Ovary (tissue), 10 donors: ENCODE measurements at places on chromosomes 5 and 9.
A peak's percentile ranks its signal among the peaks of the same experiment; 100 is the strongest.

- no peak for DNase-seq
Observed at GRCh38 chr9:97895695-97896332, 26.5 kb downstream of the TRMO start.

DNA sequence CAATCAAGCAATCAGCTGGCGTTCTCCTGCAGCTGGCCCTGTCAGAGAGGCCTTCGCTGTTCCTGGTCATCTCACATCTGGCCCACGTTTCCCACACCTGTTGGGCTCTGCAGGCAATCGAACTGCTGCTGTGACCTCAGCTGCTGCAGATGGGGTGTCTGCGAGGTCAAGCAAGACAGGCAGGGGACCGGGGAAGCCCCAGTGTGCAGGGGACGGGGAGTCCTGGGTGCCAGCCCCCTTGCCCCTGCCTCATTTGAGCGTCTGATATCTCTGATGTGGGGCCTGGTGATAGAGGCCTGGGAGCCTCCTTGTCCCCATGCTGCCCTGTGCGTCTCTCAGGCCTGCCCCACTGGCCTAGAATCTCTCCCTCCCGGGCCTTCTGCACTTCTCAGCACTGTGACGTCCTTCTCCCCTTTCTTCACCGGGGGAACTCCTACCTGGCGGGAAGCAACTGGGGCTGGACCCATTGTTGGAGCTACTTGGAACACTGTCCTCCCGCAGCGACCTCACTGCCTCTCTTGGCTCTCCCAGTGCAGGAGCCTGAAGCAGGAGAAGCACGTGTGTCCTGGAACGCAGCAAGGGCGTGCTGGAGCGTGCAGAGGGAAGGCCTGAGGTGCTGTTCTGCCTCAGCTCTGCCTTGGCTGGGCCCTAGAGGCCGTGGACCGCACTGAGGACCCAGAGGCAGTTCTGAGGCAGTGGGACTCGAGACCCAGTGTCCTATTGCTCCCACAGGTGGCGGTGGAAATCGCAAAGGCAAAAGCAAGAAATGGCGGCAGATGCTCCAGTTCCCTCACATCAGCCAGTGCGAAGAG lies 3.9 kb downstream of the GRK6 start:
- no peak for DNase-seq

GRCh38 chr9:115671963-115672305 lies 481.7 kb upstream of the PAPPA start:
- DNase-seq: no peak

GRCh38 chr5:135999406-136000139 lies 29.2 kb upstream of the TGFBI start:
- DNase-seq: no peak

DNA sequence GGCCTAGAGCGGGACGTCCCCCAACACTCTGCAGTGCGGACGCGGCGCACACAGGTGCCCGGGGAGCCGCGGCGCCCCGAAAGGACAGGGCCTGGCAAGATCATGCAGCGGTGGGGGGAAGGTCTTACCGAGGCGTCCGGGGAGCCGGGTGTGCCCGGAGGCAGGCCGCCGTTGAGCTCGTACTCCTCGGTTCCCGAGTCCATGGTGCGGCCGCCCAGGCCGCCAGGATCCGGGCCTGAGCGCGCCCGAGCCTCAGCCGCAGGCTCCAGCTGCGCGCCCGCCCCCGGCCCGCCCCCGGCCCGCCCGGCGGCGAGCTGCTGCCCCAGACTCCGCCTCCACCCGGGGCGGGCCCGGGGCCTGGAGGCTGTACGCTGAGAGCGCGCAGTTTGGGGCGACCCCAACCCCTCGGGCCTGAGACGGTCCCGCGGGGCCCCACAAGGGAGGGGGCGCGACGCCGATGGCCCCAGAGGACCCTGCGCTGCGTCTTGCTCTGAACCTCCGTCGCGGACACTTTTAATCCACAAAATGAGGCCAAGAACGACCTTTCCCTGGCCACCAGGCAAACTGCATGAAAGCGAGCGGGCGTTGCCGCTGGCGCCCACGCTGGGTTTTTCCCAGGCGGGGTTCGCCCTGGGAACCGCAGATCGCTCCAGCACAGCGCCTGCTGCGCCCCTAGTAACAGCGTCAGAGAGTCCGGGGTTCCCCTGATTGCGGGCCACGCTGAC lies at the start of gene NINJ1:
Gene NINJ1 (minus strand): TSS at position 237 of the 725 bp plus-strand sequence. CDS start 34 bp downstream, at position 203.
- peak; percentile 78 for DNase-seq

DNA sequence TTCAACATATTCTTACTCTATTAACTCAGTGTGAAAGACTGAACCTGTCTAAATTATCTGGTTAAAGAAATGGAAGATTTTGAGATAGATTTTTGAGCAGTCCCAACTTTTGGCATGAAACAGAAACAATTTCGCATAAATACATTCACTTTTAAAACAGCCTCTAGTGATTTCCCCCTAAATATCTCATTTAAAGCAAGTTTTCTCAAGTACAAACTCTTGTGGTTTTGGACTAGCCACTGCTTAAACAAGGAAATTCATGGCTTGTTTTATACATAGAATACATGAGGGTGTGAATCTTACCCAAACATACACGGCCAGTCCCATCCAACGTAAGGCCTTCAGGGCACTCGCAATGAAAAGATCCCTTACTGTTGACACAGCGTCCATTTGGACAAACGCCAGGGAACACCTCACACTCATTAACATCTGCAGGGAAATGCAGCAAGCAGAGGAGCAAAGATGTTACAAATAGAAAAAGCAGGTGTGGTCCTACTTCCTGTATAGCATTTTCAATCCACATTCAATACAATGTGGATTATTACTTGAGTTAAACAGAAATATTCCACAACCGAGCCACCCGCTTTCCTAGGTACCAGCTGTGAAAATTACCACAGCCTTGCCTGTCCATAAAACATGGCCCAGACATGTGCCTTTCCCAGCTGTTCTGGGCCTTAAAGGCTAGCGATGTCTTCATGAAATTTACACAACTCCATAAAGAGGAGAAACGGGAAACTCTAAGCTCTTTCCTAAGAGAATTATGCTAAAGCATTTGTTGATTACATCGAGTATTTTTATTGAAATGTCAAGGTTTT lies 188.8 kb downstream of the FBN2 start:
- no peak for DNase-seq

GRCh38 chr9:89619019-89619418 lies 14.2 kb downstream of the GADD45G start:
- DNase-seq: no peak

DNA sequence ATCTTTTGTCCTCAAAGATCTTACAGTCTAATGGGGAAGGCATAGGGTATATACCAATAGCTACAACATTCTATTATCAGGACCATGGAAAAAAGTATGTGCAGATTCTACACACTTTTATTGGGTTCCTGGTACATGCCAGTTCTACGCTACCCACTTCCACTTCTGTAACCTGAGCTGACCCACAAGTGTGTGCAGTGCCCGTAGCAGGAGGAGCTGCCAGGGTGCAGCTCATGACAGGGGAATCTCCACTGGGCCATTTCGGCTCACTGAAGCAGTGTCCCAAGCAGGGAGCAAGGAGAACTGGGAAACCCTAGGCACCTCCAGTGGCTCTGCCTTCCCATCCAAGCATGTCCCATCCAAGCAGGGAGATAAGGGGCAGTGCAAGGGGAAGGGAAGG lies 60.4 kb downstream of the FOXI1 start:
- DNase-seq: no peak

- no peak for DNase-seq
Observed at GRCh38 chr5:61333954-61334867, 2.2 kb downstream of the ZSWIM6 start.

GRCh38 chr9:132372177-132373095 lies 17.6 kb upstream of the SETX start:
- no peak for DNase-seq

DNA sequence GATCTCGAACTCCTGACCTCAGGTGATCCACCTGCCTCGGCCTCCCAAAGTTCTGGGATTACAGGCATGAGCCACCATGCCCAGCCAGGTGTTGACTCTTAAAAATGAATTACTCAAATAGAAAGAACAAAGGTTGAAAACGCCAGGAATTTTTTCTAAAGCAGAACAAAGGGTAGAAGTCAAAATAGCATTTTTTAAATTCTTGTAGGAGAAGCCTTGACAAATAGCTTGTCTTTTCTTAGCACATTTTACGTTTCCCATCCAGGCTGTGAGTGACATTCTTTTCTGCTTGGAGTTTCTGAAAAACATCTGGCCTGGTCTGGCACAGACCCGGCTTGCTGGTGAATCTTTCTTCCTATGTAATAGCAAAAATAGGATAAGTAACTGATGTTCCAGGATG lies 169.4 kb upstream of the ZNF462 start:
- no peak for DNase-seq

- DNase-seq: peak; percentile 41
Observed at GRCh38 chr9:83956086-83956435, 24.0 kb downstream of the HNRNPK start.

DNA sequence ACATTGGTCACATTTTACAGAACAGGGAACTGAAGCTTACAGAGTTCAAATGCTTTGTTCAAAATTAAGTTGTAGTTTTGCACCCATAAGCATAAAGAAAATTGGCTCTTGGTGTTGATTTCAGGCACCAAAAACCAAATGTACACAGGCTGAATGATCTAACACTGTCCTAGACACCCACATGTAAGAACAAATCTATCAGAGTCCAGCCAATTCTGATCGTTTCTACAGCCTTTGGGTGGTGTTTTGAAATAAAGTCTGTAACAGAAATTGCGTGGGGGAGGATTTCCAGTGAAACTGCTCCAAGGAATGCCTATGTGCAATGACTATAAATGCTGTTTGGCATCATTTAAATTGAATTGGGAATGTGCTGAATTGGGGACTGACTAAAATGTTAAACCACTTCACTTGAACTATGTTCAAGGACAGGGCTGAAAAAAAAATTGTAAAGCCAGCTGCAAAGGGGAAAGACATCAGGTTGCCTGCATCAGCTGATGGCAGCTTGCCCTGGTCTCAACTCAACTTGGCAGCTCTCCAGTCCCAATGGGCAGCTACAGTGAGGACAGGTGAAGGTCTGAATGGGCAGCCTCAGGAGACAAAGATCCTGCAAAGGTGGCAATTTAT lies 92.2 kb upstream of the TRPC7 start:
- no peak for DNase-seq

DNA sequence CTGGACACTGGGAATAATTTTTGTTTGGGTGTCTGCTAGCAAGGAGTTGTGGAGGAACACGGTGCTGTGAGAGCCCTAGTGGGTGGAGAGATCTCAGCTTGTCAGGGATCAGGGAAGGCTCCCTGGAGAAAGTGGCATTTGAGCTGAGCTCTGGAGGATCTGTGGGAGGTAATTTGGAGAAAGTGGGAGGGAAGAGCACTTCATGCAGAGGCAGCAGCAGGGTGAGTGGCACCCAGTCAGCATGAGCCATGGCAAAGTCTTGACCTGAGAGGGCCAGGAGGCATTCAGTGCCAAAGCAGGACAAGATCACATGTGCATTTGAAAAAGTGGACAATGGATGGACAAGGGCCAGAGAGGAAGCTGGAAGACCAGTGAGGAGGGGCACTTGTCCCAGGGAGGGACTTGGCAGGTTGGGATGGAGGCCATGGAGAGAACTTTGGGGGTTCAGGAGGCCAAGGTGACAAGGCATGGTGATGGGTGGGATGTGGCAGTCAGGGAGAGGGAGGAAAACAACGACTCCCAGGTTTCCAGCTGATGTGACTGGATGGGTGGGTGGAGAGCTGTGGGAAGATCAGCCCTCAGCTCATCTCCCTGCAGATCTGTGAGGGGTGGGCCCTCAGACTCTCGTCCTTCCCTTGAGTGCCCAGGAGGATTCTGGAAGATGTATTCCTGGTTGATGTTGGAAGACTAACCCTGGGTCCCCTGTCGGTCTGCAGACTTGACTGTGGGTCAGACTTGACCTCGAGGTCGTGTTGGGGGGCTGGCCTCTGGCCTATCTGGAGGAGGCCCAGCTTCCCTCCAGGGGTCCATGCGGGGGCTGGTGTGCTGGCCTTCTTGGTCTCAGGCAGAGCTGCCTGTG lies 68.9 kb upstream of the PITX1 start:
- DNase-seq: no peak

- no peak for DNase-seq
Observed at GRCh38 chr5:129465776-129466344, 5.8 kb downstream of the ADAMTS19 start.

GRCh38 chr9:131594906-131595665 lies 49.8 kb downstream of the PRRT1B start:
- DNase-seq: no peak

- DNase-seq: no peak
Observed at GRCh38 chr9:35835766-35836165, 6.7 kb downstream of the TMEM8B start.

DNA sequence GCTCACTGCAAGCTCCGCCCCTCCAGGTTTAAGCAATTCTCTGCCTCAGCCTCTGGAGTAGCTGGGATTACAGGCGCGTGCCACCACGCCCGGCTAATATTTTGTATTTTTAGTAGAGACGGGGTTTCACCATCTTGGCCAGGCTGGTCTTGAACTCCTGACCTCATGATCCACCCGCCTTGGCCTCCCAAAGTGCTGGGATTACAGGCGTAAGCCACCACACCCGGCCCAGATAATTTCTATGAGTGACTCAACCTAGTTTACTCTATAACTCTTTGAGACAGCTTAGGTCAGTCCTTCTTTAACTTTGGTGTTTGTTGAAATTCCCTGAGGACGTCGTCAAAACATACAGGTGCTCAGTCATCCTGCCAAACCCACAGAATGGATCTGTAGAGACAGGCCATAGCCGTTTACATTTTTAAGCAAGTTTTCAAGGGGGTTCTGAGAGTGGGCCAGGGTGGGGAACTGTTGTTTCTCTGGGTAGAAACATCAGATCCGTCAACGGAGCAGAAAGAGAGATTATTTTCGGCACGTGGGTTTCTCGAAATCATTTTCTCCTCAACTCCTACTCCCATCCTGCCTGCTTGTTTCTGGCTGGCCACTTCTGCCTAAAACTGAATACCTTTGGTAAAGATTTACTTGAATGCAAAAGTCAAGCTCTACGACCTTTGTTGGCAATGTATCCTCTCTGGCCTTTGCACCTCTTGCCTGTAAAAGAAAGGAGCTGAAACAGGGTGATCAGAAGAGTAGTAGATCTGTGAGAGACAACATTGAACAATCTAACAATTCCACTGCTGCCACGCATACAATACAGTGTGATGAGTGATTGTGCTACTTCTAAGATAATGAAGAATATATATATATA lies 6.0 kb upstream of the BOD1 start:
- no peak for DNase-seq

DNA sequence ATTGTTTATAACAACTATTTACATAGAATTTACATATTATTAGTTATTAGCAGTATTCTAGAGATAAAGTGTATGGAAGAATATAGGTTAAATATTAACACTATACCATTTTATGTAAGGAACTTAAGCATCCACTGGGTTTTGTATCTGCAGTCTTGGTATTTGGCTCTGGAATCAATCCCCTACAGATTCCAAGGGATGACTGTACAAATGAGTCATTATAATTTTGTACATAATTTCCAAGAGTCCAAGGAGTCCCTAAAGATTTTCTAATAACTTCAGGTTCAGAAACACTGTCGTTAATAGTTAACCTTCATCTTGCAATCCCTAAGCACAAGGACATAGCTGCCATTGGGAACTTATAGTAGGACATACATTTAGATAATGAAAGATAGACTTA lies 254.8 kb upstream of the PDE4D start:
- DNase-seq: no peak

- no peak for DNase-seq
Observed at GRCh38 chr9:16033921-16034691, 481.3 kb downstream of the CCDC171 start.

- DNase-seq: no peak
Observed at GRCh38 chr5:142106061-142106460, 2.5 kb upstream of the NDFIP1 start.
